ENCODE measurements at places on chromosomes 6 and 20. TPM values are rescaled to one million over a fixed set of nuclear protein-coding genes. Genes with fewer than 3 reads are reported as not detected.

- no peaks in the 10 kb centered on the region for H3K27me3 ChIP-seq
- H3K4me1 ChIP-seq, result no peaks in the 10 kb centered on the region
- H3K27ac ChIP-seq, result no peak overlapping the region
- no peak for DNase-seq
- H3K36me3 ChIP-seq, result no peaks in the 10 kb centered on the region
These were observed 119.3 kb upstream of the NAA20 start for GRCh38 chr20:19897891-19898290.

DNA sequence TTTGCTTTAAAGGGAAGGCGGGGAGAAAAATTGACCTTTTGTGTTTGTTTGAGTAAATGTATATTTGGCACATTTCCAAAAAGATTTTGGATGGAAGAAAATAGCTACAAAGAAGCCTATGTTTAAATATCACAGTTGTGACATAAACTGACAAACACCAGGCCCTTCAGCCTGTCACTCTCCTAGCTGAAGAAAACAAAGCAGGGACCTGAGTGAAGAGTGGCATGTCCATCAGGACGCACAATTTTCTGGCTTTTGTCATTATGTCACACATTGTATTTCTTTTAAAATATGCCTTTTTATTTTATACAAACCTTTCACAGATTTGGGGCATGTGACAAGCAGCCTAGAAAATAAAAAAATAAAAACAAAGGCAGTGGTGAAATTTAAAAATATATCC lies 241.2 kb downstream of the OGFRL1 start:
- DNase-seq, result no peak
- H3K4me1 ChIP-seq, result no peaks in the 10 kb centered on the region
- H3K27me3 ChIP-seq, result peaks cover under 1% of the 10 kb centered on the region
- H3K4me3 ChIP-seq, result no peak overlapping the region
- H3K27ac ChIP-seq, result no peak overlapping the region
- H3K36me3 ChIP-seq, result no peaks in the 10 kb centered on the region

GRCh38 chr6:169862043-169862891 lies 110.8 kb downstream of the ERMARD start:
- peaks cover 18% of the 10 kb centered on the region for H3K4me1 ChIP-seq
- no peak overlapping the region for H3K4me3 ChIP-seq
- H3K27me3 ChIP-seq, result no peaks in the 10 kb centered on the region
- peaks cover 4% of the 10 kb centered on the region for H3K36me3 ChIP-seq
- no peak overlapping the region for H3K27ac ChIP-seq

GRCh38 chr6:165659945-165660856 lies 2.8 kb downstream of the PDE10A start:
- H3K4me3 ChIP-seq, result no peak overlapping the region
- DNase-seq, result no peak
- H3K4me1 ChIP-seq, result peaks cover 7% of the 10 kb centered on the region
- H3K27me3 ChIP-seq, result peaks cover 51% of the 10 kb centered on the region
- H3K36me3 ChIP-seq, result peaks cover 2% of the 10 kb centered on the region

GRCh38 chr6:40377173-40377806 lies 209.9 kb downstream of the LRFN2 start:
- H3K4me3 ChIP-seq, result no peak overlapping the region
- H3K27me3 ChIP-seq, result peaks cover 2% of the 10 kb centered on the region
- no peak overlapping the region for H3K27ac ChIP-seq

DNA sequence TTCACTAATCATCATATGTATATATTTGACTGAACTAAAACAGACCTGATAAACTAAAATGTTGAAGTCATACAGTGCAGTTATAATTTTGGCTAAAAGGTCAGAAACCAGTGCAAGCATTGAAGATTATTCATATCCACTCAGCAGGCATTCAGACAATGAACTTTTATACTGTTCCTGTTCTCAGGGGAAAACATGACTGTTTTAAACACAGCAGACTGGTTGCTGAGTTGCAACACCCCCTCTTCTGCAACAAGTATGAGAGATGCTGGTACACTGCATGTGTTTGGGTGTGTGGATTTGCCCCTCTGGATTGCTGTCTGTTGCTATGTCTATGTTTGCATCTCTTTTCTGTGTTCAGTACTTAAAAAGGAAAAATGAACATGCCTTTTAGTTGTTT lies 206.8 kb downstream of the EYA4 start:
- no peaks in the 10 kb centered on the region for H3K27me3 ChIP-seq
- H3K27ac ChIP-seq, result no peak overlapping the region
- DNase-seq, result no peak
- no peak overlapping the region for H3K4me3 ChIP-seq

GRCh38 chr6:105400501-105400900 lies 2.4 kb downstream of the PREP start:
- no peak for DNase-seq
- H3K27me3 ChIP-seq, result no peaks in the 10 kb centered on the region
- peaks cover 14% of the 10 kb centered on the region for H3K36me3 ChIP-seq
- no peak overlapping the region for H3K27ac ChIP-seq

DNA sequence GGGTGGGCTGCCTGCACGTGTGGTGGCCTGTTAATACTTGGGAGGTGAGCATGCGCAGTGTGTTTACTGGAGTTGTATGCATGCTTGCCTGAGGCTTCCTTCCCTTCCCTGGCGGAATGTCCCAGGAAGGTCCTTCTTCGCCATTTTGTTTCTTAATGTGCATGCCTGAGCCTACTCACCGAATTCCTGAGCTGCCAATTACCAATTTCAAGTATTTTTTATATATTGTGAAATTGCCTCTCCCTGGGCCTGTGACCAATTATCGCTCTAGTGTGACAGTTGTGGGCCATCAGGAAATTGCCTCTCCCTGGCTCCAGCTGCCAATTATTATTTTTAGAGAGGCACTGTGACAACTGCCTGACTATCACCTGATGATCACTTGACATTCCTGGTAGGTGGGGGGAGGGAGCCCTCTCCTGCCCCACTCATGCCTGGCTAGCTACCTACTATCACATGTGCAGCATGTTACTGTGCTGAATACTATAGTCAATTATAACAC lies 70.0 kb downstream of the FAM50B start:
- no peak overlapping the region for H3K27ac ChIP-seq
- H3K27me3 ChIP-seq, result peaks cover 24% of the 10 kb centered on the region
- no peak for DNase-seq
- H3K36me3 ChIP-seq, result peaks cover 3% of the 10 kb centered on the region
- H3K4me1 ChIP-seq, result peaks cover 28% of the 10 kb centered on the region

GRCh38 chr6:113971741-113972140 lies 793 bp upstream of the HDAC2 start:
- H3K27ac ChIP-seq, result no peak overlapping the region
- H3K27me3 ChIP-seq, result no peaks in the 10 kb centered on the region
- peaks cover 4% of the 10 kb centered on the region for H3K36me3 ChIP-seq
- peaks cover 25% of the 10 kb centered on the region for H3K4me1 ChIP-seq
- peak overlapping the region; percentile 90 for H3K4me3 ChIP-seq
- DNase-seq, result no peak

DNA sequence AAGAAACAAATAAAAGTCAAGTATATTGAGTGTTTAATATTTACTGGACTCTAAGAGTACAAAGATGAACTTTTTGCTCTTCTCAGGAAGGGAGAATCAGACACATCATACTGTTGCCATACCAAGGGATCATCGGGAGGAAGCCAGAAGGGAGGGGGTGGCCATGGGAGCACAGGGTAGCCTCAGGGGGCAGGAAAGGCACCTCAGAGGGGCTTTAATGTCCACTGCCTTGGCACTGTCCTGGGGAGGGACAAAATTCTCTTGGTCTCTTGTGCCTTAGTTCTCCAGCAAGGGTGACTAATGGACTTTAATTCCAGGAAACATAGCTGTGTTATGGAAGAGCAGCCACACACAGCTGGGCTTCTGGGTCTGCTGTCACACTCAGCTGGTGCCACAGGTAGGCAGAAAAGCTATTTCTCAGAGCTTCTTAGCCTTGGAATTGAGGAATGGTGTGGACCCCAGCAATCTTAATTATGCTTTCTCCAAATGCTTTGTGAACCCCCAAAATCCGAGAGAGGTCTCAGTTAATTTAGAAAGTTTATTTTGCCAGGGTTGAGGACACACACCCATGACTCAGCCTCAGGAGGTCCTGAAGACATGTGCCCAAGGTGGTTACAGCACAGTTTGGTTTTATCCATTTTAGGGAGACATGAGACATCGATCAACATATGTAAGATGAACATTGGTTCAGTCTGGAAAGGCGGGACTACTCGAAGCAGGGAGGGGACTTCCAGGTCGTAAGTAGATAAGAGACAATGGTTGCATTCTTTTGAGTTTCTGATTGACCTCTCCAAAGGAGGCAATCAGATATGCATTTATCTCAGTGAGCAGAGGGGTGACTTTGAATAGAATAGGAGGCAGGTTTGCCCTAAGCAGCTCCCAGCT lies 53.2 kb downstream of the MRAP2 start:
- peaks cover 4% of the 10 kb centered on the region for H3K27me3 ChIP-seq
- H3K4me1 ChIP-seq, result no peaks in the 10 kb centered on the region
- DNase-seq, result no peak
- no peak overlapping the region for H3K4me3 ChIP-seq
- H3K36me3 ChIP-seq, result no peaks in the 10 kb centered on the region

- H3K36me3 ChIP-seq, result no peaks in the 10 kb centered on the region
- peaks cover 18% of the 10 kb centered on the region for H3K4me1 ChIP-seq
- H3K4me3 ChIP-seq, result no peak overlapping the region
- H3K27me3 ChIP-seq, result no peaks in the 10 kb centered on the region
These were observed 94.7 kb downstream of the CLIC5 start for GRCh38 chr6:45920819-45921511.

GRCh38 chr6:4717124-4717523 lies 59.1 kb upstream of the CDYL start:
- no peaks in the 10 kb centered on the region for H3K27me3 ChIP-seq
- no peaks in the 10 kb centered on the region for H3K36me3 ChIP-seq
- DNase-seq, result no peak
- H3K4me3 ChIP-seq, result no peak overlapping the region
- peaks cover 3% of the 10 kb centered on the region for H3K4me1 ChIP-seq

GRCh38 chr20:57062241-57062640 lies 204.2 kb downstream of the BMP7 start:
- H3K4me1 ChIP-seq, result no peaks in the 10 kb centered on the region
- no peak overlapping the region for H3K4me3 ChIP-seq
- no peak for DNase-seq
- H3K27me3 ChIP-seq, result peaks cover 9% of the 10 kb centered on the region

- H3K4me3 ChIP-seq, result no peak overlapping the region
- no peaks in the 10 kb centered on the region for H3K4me1 ChIP-seq
- no peaks in the 10 kb centered on the region for H3K27me3 ChIP-seq
- no peak for DNase-seq
These were observed 384.2 kb downstream of the PRKN start for GRCh38 chr6:162343198-162343935.

GRCh38 chr20:9149087-9149486 lies 80.2 kb downstream of the PLCB4 start:
- H3K36me3 ChIP-seq, result no peaks in the 10 kb centered on the region
- H3K4me1 ChIP-seq, result no peaks in the 10 kb centered on the region
- no peaks in the 10 kb centered on the region for H3K27me3 ChIP-seq
- no peak for DNase-seq
- no peak overlapping the region for H3K27ac ChIP-seq
- H3K4me3 ChIP-seq, result no peak overlapping the region

DNA sequence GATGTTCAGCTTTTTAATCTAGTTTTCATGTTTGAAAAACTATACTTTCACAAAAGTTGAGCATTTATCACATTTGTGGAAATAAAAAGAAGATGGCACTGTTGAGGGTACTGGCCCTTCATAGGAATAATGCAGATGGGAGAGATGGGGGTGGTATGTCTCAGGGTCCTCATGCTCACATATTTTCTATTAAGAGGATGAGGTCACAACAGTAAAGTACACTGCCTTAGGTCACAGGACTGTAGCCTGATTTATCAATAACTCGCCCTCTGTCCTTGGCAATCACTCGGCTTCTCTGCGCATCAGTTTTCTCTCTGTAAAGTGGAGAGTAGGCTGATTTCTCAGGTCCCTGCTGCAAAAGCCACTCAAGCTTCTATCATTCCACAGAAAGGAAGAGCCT lies 55.9 kb downstream of the PPP1R3G start:
- no peak for DNase-seq
- H3K36me3 ChIP-seq, result no peaks in the 10 kb centered on the region
- no peak overlapping the region for H3K27ac ChIP-seq

- H3K27me3 ChIP-seq, result peaks cover 14% of the 10 kb centered on the region
- no peak overlapping the region for H3K27ac ChIP-seq
- H3K4me1 ChIP-seq, result no peaks in the 10 kb centered on the region
- no peaks in the 10 kb centered on the region for H3K36me3 ChIP-seq
These were observed 1.3 kb downstream of the BPIFB1 start for GRCh38 chr20:33284284-33284683.

- H3K36me3 ChIP-seq, result no peaks in the 10 kb centered on the region
- H3K4me3 ChIP-seq, result no peak overlapping the region
- H3K27ac ChIP-seq, result no peak overlapping the region
- no peak for DNase-seq
- no peaks in the 10 kb centered on the region for H3K4me1 ChIP-seq
- H3K27me3 ChIP-seq, result peaks cover 43% of the 10 kb centered on the region
These were observed 10.0 kb upstream of the ELMO2 start for GRCh38 chr20:46416421-46416820.

OR2H1 gene
- not detected for total RNA-seq

RSPH4A gene
- 0.29 TPM for total RNA-seq

CST4 gene
- not detected for total RNA-seq

CCDC28A gene
- total RNA-seq, result 17.4 TPM

LAMA5 gene
- 0.40 TPM for total RNA-seq

RBBP9 gene
- total RNA-seq, result 10.6 TPM

SUMO4 gene
- total RNA-seq, result 10.1 TPM

ID4 gene
- total RNA-seq, result not detected

PCSK2 gene
- not detected for total RNA-seq

TRIM31 gene
- total RNA-seq, result not detected

MPC1 gene
- 32.8 TPM for total RNA-seq

PGBD1 gene
- total RNA-seq, result 3.6 TPM

CFAP61 gene
- total RNA-seq, result not detected
